ENCODE measurements at places on chromosomes 13 and 19. TPM values are rescaled to one million over a fixed set of nuclear protein-coding genes. Genes with fewer than 3 reads are reported as not detected.
A peak's percentile ranks its signal among the peaks of the same experiment; 100 is the strongest.

Gene ATP4A
- total RNA-seq: not detected

Gene CBY2
- not detected for total RNA-seq

Gene LILRA1
- not detected for total RNA-seq

Gene KCNN1
- total RNA-seq: not detected

Gene FSD1
- 3.4 TPM for total RNA-seq

Gene ZNF540
- total RNA-seq: 1.4 TPM

Gene VAV1
- total RNA-seq: 107 TPM

Gene EDNRB
- not detected for total RNA-seq

- H3K4me1 ChIP-seq: peaks cover 2% of the 10 kb centered on the region
- H3K36me3 ChIP-seq: no peaks in the 10 kb centered on the region
- H3K27ac ChIP-seq: no peak overlapping the region
- H3K27me3 ChIP-seq: peaks cover 2% of the 10 kb centered on the region
Measured at GRCh38 chr13:98651744-98652143, 74.8 kb upstream of the STK24 start.

- no peak overlapping the region for H3K4me3 ChIP-seq
- no peak overlapping the region for H3K27ac ChIP-seq
- no peak for DNase-seq
- no peaks in the 10 kb centered on the region for H3K27me3 ChIP-seq
Measured at GRCh38 chr13:26378116-26378515, 124.2 kb downstream of the CDK8 start.

DNA sequence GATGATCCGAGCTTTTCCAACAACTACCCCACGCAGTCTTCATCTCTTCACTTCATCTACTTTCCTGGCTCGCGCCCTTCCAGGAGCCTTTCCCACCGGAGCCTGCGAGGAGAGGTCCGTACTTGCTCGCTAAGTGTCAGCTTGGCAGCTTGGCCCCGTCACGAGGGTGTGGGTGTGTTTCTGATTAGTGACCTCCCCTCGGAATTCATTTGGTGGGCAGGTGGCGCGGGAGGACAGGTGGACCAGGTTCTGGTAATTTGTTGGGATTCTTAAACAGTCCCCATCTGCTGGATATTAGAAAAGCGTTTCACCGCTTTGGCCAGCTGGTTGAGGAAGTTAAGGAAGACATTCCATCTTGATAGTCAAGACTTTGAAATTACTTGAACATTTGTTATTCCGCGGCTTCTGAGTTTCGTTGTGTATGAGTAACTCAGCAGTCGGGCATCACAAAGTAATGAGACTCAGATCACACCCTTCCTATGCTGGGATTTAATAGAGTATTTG lies 515 bp downstream of the UFM1 start:
- DNase-seq: peak; percentile 61
- peaks cover 38% of the 10 kb centered on the region for H3K36me3 ChIP-seq
- H3K4me1 ChIP-seq: peaks cover 36% of the 10 kb centered on the region
- peak overlapping the region; percentile 96 for H3K27ac ChIP-seq
- H3K4me3 ChIP-seq: peak overlapping the region; percentile 97

GRCh38 chr13:88074794-88075510 lies 403.8 kb downstream of the SLITRK5 start:
- no peak overlapping the region for H3K4me3 ChIP-seq
- no peaks in the 10 kb centered on the region for H3K4me1 ChIP-seq
- no peaks in the 10 kb centered on the region for H3K27me3 ChIP-seq
- no peak for DNase-seq
- no peaks in the 10 kb centered on the region for H3K36me3 ChIP-seq

DNA sequence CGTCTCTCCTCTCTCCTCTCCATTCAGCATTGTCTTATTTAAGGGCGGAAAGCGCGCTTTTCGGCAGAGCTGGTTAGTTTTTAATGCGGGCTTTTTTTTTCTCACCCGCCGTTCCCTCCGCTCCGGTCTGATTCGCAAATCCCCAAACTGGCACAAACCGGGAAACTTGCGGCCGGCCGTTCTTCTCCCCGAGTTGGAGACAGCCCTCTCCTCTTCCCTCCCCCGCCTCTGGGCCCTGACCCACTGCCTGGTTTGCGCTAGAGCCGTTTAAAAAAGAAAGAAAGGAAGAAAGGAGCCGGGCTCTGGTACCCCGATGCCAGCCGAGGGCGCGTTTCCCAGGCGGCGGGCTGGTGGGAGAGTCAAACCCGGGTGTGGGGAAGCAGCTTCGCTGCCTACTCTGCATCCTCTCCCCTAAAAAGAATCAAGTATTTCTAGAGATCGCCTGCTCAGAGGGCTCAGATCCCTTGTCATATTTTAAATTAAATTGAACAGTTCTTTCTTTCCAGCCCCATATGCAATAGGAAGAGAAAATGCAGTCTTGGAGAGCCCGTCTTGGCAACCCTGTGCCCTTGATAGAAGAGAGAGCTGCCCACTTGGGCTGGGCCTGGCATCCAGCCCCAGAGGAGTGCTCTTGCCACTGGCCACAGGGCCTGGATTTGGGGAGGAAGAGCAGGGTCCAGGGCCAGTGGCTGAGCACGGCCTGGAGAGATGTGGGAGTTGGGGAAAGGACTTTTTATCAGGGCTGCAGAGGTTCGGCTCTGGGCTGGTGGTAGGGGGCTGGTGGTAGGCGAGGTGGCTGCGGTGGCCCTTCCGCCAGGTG lies 19.0 kb downstream of the NFIX start:
- H3K27me3 ChIP-seq: peaks cover 70% of the 10 kb centered on the region
- DNase-seq: no peak
- H3K36me3 ChIP-seq: peaks cover 2% of the 10 kb centered on the region
- no peak overlapping the region for H3K27ac ChIP-seq

DNA sequence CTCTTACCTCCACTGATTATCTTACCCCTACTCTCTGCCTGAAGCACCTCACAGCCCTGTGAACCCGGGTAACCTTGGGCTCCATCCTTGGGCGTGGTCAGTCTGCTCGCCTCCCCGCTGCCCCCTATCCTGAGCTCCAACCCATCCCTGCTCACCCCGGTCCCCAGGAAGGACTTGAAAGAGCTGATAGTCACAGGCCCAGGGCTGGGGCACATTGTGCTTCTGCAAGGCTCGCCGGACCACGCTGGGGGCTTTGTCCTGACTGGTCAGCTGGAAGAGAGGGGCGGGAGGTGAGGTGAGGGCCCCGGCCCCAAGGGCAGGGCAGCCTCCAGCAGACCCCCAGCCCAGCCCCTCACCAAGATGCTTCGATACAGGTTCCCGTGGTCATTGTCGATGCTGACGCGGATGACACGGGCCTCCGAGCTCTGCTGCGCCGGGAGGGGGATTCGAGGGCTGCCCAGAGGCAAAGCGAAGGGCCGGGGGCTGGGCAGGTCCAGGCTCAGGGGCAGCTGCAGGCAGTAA lies 13.0 kb upstream of the EPOR start:
- no peak overlapping the region for H3K4me3 ChIP-seq
- H3K4me1 ChIP-seq: peaks cover 5% of the 10 kb centered on the region
- H3K27ac ChIP-seq: no peak overlapping the region

DNA sequence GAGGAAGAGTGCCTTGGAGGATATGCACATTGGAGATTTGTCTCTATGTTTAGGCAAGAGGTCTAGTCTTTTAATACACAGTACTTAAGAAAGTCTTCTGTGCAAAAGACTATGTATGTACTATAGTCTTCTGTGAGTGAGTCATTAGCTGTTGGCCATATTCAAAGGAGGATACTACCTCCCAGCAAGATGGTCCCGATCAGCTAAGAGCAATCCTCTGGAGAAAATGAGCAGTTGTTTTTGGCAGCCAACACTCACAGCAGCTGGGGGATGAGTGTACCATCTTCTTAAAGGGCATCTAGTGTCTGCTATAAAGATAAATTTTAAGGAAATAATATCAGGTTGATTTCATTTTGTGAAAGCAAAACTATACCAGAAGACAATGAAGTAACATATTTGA lies 487.8 kb downstream of the KCTD12 start:
- H3K27me3 ChIP-seq: no peaks in the 10 kb centered on the region
- H3K4me3 ChIP-seq: no peak overlapping the region
- H3K4me1 ChIP-seq: peaks cover 15% of the 10 kb centered on the region
- peaks cover 2% of the 10 kb centered on the region for H3K36me3 ChIP-seq
- DNase-seq: no peak

DNA sequence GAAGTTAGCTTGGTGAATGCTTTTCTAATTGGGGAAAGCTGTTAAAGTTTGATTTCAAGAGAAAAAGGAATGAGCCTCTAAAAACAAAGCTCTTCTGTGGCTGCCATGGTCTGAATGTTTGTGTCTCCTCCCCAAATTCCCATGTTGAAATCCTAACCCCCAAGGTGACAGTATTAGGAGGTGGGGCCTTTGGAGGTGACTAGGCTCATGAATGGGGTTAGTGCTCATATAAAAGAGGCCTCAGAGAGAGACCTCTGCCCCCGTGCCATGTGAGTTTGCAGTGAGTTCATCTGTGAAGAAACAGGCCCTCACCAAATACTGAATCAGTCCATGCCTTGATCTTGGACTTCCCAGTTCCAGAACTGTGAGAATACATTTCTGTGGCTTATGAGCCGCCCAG lies 56.5 kb downstream of the ARHGEF7 start:
- H3K36me3 ChIP-seq: peaks cover 78% of the 10 kb centered on the region
- H3K4me3 ChIP-seq: no peak overlapping the region
- no peaks in the 10 kb centered on the region for H3K27me3 ChIP-seq

- peak overlapping the region; percentile 58 for H3K27ac ChIP-seq
- H3K4me3 ChIP-seq: peak overlapping the region; percentile 49
- no peaks in the 10 kb centered on the region for H3K27me3 ChIP-seq
- peaks cover 8% of the 10 kb centered on the region for H3K4me1 ChIP-seq
Measured at GRCh38 chr19:480016-480855, 16.1 kb upstream of the MADCAM1 start.

- no peaks in the 10 kb centered on the region for H3K27me3 ChIP-seq
- no peak for DNase-seq
- H3K4me3 ChIP-seq: no peak overlapping the region
Measured at GRCh38 chr13:73844986-73845385, 289.2 kb downstream of the KLF12 start.

DNA sequence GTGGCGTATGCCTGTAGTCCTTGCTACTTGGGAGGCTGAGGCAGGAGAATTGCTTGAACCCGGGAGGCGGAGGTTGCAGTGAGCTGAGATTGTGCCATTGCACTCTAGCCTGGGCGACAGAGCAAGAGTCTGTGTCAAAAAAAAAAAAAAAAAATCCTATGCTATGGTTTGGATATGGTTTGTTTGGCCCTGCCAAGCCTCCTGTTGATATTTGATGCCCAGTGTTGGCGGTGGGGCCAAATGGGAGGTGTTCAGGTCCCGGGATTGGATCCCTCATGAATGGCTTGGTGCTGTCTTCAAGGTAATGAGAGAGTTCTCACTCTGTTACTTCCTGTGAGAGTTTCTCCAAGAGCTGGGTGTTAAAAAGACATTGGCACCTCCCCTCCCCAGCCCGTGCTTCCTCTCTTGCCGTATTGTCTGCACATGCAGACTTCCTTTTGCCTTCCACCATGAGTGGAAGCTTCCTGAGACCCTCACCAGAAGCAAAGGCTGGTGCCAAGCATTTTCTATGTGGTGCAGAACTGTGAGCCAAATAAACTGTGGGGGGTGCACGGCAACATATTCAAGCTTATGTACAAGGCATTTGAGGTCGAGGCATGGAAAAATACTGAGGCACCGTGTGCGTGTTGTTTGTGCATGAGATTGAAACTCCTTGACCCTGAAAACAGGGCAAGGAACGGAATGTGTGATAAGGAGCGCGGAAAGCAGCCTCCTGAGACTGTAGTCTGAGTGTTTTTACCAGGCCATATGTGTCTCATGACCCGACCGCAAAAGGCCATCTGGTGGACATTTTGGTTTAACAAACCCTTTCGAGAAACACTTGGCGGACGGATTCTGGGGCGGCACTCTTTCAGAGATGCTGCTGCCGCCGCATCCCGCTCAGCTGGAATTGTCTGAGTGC lies 7.3 kb downstream of the SIGLEC9 start:
- H3K4me1 ChIP-seq: peaks cover 51% of the 10 kb centered on the region
- H3K27ac ChIP-seq: peak overlapping the region; percentile 72
- H3K36me3 ChIP-seq: no peaks in the 10 kb centered on the region
- H3K27me3 ChIP-seq: peaks cover 19% of the 10 kb centered on the region

- H3K36me3 ChIP-seq: no peaks in the 10 kb centered on the region
- H3K27ac ChIP-seq: no peak overlapping the region
- no peak overlapping the region for H3K4me3 ChIP-seq
Measured at GRCh38 chr13:52749419-52749818, 9.8 kb upstream of the CNMD start.

DNA sequence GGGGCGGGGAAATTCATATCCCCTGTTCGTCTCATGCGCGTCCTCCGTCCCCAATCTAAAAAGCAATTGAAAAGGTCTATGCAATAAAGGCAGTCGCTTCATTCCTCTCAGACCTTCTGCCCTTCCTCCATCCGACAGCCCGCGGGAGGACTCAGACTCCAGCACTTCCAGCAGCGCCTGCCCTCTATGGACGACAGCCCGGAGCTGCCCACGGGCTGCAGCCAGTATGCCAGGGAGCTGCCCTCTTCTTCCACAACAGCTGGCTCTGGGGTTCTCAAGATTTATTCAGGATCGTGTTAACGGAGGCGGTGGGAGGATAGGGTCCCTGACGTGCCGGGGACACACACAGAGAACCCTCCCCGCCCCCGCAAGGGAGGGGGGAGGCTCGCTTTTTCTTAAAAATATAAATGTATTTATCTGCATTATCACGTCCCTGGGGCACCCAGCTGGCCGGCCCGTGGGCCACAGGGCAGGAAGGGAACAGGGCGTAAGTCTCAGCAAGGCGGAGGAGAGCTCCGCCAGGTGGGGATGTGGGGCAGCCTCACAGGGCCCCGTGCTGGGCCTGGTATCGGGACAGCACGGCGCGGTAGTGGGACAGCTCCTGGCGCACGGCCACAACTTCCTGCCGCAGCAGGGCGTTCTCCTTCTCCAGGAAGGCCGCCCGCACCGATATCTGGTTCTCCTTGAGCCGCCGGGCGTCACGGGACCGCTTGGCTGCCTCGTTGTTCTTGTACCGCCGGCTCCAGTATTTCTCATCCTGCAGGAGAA lies 6.7 kb downstream of the DBP start:
- no peaks in the 10 kb centered on the region for H3K27me3 ChIP-seq
- no peak overlapping the region for H3K27ac ChIP-seq
- no peak for DNase-seq
- peaks cover 7% of the 10 kb centered on the region for H3K36me3 ChIP-seq

All from activated CD4-positive, alpha-beta memory T cell treated with anti-CD3 and anti-CD28 coated beads, Interleukin-2, amount 10 ng/mL, durations not matched to agents 7 days and 5 days (primary cell).